Astrocyte of the spinal cord (primary cell): ENCODE measurements at places on chromosomes 3 and 15.

DNA sequence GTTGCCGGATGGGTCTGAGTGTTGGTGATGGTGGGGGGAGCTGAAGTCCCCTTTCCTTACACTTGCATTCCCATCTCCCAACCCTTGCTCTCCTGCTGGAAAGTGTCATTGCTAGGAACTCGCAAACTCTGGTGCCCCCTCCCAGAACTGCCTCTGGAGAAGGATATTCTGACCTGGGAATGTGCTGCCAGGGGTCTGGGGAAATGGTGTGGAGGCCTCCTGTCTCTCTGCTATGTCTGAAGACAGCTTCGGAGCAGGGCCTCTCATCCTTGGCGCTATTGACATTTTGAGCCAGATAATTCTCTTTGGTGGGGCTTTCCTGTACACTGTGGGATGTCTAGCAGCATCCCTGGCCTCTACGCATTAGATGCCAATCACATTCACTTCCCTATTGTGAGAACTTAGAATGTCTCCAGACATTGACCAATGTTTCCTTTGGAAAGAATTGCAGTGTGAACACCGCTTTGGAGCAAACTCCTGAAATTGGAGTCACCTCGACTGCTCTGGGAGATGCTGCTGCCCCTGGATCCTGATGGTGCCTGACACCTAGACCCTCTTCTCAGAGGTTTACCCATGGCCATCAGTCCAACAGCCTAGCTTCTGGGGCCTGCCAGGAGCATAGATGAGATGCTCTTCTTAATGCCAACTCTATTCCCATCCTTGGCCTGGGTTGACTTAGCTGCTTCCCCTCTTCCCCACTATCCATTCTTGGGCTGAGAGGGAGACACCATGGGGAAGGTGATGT, 2.2 kb upstream of the KY start:
- no peak for DNase-seq

GRCh38 chr15:61253186-61253585, 24.1 kb upstream of the RORA start:
- DNase-seq = no peak

DNA sequence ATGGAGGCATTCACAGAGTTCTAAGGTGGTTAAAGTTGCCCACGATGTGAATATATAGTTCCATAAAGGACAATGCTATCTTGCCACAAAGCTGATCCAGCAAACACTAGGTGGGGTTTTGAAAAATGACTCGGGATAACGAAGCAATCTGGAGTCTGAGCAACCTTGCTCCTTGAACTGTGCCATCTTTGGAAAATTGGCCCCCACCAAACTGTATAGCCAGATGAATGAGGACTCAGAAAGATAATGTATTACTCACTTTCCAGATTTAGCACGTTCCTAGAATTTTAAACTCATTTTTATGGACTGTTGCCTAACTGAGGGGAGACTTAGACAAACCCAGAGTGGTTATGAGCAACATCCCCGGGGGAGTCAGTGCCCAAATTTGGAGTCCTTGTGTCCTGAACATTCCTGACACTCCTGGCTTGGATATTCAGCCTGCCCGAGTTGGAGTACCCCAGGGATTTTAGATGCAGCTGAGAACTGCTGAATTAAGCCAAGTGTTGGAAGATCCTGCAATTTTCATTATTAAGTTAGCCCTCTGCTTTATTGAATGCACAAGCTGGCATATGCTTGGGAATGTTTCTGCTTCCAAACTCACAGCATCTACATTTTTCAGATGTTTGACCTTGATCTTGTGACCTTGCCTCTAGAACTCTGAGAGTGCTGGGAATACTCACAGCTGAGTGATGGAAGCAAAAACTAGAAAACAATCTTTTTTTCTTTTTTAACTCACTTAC, 8.8 kb upstream of the MAGI1 start:
- DNase-seq = peak; percentile 36

GRCh38 chr3:111895071-111895470, 36.0 kb downstream of the PHLDB2 start:
- peak; percentile 66 for DNase-seq

DNA sequence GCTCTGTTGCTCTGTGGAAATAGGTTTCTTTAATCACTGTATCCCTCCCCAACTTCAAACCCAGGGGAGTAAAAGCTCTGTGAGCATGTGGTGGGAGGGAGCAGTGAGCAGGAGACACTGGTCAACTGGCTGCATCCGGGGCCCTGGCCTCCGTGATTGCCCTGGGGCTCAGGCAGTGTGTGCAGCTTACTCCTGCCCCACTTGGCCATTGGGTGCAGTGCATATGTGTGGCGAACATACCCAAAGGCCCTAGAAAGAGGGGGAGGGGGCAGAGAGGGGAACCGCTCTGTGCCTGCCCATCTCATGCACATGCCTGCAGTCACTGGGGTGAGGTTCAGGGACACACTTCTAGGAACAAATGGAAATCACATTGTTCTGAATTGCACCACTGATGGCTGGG, 378.7 kb downstream of the ZBBX start:
- DNase-seq = no peak

- DNase-seq = no peak
These were observed 261.0 kb downstream of the SHQ1 start for GRCh38 chr3:72587282-72587681.

DNA sequence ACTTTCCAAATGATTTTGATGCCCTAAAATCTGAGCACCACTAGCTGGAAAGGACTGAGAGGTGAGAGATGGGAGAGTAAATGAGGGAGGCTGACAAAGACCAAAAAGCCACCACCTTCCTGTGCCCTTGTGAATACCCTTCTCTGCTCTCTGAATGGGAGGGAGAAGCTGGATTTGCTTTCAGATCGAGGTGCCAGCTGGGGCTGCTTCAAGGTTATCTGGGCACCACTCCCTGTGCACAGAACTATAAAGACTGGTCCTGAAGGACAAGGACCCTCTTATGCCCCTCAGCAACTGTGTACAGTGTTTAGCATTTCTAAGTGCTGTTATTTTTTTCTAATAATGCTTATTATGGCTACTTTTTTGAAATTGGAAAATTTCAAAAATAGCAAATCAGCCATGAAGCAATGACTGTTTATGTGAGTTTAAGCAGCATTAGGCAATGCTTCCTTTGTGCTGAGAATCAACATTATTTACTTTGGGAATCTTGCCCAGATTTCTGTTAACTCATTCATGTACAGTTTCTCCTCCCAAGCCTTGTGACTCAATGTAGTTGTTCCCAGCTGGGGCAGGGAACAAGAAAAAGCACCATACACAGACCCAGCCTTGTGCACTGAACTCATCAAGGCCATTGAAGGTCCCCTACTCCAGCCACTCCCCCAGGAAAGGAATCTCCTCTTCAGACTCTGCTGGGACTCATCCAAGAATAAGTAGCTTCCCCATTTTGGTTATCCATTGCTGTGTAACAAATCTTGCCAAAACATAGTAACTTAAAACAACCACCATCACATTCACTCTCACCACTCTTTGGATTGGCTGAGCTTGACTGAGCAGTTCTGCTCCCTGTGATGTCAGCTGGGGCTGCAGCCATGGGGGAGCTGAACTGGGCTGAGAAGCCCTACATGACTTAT, 37.3 kb upstream of the CDV3 start:
- peak; percentile 93 for DNase-seq

DNA sequence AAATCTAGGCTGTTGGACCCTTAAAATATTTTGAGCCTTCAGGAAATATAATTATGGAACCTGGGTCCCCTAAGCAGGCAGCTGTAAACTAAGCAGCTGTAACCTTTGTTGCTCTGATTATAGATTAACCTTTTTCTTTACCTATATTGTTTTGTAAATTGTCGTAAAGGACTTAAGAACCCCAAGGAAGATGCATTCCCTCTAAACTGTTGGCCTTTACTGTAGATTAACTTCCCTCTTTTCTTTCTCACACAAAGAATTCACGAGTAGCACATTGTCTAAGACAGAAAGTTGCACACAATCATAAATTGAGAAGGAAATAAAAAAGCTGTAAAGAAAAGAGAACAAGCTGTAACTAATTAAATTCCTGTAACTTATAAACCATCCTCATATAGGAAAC, 877.3 kb downstream of the ROBO2 start:
- DNase-seq = no peak

DNA sequence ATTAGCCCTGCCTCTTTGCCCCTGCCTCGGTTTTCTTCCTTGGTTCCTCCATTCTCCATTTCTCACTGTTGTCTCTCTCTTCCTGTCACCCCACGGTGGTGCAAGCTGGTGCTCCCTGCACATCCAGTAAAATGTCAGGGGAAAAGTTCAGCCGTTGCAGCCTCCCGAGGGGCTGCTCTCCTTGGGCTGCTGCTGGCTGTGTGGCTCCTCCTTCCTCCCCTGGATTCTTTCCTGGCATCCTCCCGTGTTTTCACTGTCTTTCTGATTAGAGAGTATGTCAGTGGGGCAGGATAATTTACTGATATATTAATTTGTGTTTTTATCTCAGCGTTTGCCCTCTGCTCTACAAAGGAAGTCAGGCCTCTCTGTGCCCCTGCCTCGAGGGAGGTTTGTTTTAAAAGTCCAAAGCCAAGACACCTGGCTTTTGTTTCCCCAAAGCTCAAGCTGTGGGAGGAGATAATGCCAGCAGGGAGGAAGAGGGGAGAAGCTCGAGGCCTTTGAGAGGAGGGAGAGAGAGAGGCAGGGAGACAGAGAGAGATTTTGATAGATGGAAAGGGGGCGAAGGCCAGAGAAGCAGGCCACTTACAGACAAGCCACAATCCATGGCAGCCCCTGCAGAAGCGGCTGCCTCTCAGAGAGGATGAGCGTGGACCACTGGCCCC, 150.3 kb upstream of the NR2F2 start:
- no peak for DNase-seq

- DNase-seq = no peak
These were observed 328.8 kb upstream of the DNAJC19 start for GRCh38 chr3:181318321-181318720.

- no peak for DNase-seq
These were observed 41.8 kb upstream of the MYZAP start for GRCh38 chr15:57549935-57550334.

DNA sequence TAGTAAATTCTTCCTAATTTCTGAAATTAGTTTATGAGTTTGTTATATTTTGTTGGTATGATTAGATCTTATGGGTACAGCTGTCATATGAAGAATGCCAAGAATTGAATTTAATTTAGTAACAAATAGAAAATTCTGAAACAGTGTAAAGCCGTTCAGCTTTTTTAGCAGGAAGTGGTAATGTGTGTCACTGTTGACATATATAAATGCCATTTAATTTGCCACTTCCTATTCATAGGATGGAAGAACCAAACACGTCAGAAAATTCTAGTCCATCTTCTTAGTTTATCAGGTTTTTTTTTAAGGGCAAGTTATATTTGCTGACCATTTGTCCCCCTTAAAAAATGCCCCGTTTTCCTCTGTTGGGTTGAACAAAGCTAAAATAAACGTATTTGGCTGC, 43.0 kb downstream of the RAB8B start:
- no peak for DNase-seq

DNA sequence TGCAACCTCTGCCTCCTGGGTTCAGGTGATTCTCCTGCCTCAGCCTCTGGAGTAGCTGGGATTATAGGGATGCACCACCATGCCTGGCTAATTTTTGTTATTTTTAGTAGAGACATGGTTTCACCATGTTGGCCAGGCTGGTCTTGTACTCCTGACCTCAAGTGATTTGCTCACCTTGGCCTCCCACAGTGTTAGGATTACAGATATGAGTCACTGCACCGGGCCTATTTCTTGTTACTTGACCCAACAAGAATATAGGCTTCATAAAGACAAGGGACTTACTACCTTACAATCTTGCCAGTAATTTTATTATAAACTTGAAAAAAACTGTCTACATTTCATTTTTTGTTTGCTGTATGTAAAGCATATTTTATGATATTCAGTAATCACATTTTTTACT, 21.4 kb upstream of the ZBTB47 start:
- DNase-seq = peak; percentile 34

DNA sequence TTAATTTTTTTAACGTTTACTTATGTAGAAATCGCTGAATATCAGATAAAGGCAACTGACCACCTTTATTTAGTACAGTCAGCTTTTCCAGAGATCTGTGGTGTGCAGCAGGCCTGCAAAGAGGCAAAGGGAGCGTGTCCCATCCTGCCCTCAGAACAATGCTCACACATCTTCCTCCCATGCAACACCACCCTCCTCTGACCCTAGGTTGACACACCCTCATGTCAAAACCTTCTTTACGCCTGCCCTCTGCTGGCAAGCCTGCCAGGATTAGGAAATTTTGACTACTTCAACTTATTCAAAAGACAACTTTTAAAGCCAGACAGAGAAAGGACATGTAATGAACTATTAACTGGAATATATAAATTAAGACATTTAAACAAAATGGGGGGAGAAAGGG, 513.7 kb downstream of the FOXP1 start:
- no peak for DNase-seq

DNA sequence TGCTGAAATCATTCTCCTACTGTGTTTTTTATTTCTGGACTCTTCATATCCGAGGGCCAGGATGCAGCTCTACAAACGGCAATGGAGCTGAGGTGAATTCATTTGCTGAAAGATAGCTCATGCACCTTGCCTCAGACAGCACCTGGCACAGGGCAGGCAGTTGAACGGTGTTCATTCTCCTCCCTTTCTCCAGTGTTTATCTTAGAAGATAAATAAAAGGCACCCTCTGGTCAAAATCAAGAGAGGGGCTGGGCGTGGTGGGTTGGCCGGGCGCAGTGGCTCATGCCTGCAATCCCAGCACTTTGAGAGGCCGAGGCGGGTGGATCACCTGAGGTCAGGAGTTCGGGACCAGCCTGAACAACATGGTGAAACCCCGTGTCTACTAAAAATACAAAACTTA, 79.3 kb upstream of the LMOD3 start:
- no peak for DNase-seq

GRCh38 chr3:158809642-158810041, 7.8 kb downstream of the MFSD1 start:
- DNase-seq = no peak

- DNase-seq = no peak
These were observed 5.5 kb upstream of the EHD4 start for GRCh38 chr15:41977757-41978383.

GRCh38 chr3:64276131-64276530, 50.9 kb upstream of the PRICKLE2 start:
- DNase-seq = no peak

GRCh38 chr3:42405857-42406256, 4.6 kb downstream of the LYZL4 start:
- no peak for DNase-seq

DNA sequence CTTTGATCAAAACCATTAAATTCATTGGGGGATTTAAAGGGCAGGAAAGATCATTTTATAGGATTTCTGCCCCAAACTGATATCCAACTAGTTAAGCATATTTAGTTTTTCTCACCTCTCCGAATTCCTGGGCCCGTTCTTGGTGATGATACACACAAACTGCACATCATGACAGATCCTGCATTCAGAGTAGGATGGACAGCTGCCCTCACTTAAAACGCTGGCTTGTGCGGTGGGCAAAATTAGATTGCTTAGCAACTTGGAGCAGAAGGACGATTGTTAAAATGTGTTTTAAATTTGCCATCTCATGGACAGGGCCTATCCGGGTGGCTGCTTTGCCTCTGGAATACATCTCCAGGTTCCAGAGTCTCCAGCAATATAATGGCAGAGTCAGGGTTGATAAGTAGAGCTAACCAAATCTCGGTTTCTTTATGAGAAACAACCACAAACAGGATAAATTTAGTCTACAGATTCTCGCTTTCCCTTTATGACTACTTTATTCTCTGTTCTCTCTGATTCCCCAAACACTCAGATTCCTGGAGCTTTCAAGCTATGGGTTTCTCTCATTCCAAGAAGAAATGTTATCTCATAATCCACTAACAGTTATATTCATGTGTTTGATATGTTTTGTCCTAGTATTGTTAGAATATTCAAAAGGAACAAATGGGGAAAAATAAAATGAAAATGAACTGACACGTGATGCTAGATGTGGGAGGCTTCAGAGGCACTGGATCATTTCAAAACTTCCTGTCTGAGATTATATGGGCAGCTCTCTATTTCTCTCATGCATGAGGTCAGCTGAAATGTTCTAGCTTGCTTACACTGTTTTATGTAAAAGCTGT, 1014.1 kb upstream of the SEMA6D start:
- no peak for DNase-seq
